ENCODE measurements at places on chromosomes 3 and 15.

DNA sequence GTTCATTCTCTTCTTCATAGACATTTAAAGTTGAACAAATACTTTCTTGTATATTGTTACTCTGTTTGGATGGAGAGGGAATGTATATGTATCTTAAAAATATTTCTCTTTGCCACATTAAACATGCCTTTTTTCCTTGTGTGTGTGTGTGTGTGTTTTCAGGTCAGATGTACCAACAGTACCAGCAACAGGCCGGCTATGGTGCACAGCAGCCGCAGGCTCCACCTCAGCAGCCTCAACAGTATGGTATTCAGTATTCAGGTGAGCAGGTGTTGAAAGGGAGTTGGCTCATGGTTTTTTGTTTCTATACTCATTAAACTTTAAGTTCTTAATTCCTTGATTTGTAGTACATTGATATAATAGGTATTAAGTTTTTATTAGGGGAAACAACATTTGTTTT, 35.4 kb downstream of the TFG start:
- no peak for DNase-seq

DNA sequence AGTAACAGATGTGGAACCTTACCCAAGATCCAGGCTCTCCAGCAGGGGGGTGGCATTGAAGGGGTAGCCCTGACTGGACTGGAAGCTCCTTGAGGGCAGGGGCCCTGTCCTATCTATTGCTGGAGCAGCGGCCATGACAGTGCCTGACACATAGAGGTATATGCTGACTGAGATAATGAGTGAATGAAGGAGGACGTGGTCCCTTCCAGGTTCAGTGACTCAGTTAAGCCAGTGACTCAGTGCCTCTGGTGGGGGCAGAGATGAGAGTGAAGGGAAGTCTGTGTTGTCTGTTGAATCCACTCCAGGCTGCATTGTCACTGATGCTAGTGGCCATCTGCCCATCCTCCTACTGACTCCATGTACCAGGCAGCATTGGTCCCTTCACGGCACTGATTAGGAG, 13.0 kb upstream of the CTXND1 start:
- no peak for DNase-seq

- DNase-seq, result no peak
These were observed 133.8 kb upstream of the IQSEC1 start for GRCh38 chr3:13206799-13207577.

DNA sequence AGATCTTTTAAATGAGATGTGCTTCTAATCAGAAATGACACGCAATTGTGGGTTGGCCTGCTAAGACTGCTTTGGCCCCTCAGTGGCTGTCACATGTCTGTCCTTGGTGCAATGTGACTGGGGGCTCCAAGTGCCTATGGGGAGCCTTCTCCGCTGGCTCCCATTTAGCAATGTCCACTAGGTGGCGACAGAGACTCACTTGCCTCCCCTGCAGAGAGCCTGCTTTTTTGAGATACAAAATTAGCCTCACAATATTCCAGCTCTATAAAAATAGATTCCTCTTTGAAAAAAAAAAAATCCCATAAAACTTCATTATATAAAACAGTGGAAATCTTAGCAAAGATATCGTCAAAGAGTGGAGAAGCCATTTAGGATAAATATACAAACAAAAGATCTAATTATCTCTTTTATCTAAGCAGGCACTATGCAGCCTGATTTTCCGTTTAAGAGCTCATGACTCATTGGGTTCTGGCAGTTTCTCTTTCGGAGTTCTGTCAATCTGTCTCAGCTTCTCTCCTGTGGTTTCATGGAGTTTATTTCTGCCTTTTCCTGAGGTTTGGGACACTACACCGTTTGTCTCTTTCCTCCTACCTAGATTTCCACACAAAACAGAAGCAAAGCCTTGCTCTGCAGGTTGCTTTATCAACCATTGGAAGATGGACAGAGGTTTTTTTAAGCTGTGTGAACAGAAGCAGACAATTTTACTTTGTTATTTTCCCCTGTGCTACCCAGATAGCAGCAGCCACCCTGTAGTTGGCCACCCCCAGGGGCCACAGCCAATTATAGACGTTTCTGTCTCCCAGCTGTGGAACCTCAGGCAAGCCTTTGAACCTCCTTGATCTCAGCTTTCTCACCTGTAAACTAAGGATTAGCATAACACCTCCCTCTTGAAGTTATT, 68.4 kb upstream of the TNFAIP8L3 start:
- DNase-seq, result peak; percentile 83

DNA sequence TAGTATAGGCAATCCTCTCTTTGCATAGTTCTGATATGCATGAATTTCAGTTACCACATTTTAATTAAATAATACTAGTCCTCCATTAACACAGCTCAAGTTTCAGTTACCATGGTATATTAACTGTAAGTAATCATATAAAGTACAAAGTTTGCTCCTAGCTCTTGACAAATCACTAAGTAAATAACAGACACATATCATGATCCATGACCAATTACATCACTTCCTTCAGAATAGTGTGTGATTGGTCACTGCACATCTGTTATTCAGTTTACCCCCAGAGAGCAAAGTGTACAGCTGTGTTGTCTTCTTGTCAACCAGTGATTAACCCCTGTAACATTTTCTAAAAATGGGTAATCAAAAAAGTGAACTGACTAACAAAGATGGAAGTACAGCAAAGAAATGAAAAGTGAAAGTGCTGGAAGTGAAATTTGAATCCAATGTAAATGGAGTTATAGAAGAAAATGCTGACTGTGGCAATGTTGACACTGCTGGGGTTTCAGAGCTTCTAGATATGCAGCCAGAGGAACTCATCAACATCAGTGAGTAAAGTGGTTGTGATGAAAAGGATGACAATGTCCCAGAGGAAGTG, 30.2 kb upstream of the LEKR1 start:
- DNase-seq, result no peak

- DNase-seq, result no peak
These were observed 31.7 kb downstream of the LINS1 start for GRCh38 chr15:100570275-100570674.

GRCh38 chr3:59407425-59407824, 357.6 kb upstream of the CFAP20DC start:
- no peak for DNase-seq

DNA sequence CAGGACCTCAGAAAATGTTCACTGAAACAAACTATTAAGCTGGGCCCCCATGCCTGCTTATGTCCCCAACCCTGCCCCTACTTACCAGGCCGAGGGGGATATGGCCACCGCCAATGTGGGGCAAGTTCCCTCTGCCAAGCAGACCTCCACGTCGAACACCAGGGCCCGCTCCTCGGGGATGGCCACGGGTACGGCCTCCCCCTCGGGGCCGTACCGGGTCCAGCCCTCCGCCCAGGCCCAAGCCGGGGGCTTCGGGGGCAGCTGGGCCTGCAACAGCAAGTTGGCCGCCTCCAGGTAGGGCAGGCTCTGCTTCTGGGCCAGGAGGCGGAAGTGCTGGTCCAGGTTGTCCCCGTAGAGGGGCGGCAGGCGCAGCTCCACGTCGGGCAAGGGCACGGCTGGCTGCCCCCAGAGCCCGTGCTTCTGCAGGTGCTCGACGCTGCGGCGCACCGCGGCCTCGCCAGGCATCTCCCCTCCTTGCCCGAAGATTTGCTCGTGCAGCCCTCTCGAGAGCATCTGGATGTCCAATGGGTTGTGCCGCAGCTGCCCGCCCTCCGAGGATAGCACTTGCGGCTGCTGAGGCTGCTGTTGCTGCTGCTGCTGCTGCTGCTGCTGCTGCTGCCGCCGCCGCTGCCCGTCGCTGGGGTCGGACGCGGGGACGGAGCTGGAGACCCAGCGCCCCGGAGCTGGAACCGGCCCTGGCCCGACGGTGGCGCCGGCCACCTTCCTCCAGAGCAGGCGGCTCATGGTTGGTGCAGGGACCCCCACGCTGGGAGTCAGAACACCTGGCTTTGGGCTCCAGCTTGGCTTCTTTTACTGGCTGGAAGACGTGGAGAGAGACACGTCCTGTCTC, 1.4 kb downstream of the POLG start:
- no peak for DNase-seq

DNA sequence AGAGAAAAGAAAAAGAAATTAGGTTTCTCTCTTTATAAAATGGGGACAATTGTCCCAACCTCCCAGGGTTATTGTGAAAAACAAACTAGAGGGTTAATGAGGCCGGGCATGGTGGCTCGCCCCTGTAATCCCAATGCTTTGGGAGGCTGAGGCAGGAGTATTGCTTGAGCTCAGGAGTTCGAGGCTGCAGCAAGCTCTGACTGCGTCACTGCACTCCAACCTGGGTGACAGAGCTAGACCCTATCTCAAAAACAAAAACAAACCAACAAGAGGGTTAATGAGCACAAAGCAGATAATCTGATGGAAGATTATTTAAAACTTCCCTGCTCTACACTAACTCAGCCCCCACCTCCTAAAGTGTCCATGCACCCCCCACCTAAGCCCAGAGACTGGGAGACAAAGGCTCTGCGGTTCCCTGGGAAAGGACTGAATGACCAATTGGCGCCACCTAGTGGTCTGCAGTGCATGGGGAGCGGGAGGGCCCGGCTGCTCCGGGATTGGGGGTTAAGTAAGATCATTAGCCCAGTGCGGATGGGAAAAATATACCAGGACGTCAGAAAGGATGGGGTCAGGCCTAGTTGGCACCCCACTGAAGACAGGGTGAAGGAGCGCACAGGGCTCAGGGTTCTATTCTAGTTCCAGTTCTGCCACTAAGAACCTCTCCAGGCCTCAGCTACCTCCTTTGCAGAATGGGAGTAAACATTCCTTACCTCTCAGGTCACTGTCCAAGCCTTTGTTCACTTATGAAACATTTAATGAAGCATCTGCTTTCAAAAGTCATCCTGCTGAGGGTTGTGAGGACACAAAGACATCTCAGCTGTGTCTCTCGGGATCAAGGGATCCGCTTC, 15.6 kb downstream of the PIF1 start:
- peak; percentile 93 for DNase-seq

DNA sequence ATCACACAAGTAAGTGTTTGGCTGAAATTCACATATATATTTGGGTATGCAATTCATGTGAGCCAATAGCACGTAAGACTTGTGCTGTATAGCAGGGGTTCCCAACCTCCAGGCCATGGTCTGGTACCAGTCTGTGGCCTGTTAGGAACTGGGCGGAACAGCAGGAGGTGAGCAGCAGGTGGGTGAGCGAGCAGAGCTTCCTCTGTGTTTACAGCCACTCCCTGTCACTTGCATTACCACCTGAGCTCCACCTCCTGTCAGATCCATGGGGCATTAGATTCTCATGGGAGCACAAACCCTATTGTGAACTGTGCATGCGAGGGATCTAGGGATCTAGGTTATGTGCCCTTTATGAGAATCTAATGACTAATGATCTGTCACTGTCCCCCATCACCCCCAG, 59.7 kb downstream of the MAP3K13 start:
- no peak for DNase-seq

GRCh38 chr3:16890597-16891333, 6.0 kb downstream of the PLCL2 start:
- DNase-seq, result no peak

Data from sciatic nerve (tissue), 2 donors.